ENCODE measurements at places on chromosomes 6 and 20. TPM values are rescaled to one million over a fixed set of nuclear protein-coding genes. Genes with fewer than 3 reads are reported as not detected.

DNA sequence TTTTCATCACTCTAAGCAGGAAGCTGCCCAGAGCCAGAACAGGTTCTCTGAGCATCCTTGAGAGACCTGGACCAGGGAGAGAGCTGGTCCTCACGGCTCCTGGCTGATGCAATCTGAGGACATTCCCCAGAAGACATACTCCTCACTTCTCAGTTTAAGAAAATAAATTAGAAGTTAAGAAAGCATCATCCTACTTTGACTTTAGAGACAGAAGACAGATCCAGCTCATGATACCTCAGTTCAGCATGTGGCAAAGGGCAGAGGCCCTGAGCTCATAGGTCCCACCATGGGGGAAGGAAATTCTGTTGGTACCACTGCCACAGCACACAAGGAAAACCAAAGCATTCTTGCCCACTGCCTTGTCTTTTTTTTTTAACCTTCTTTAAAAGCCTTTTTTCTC is 378.1 kb upstream of the JARID2 start:
- no peak for DNase-seq

- DNase-seq = peak; percentile 94
Observed at GRCh38 chr6:2876210-2877056, 26.7 kb downstream of the SERPINB9 start.

MICB gene
- total RNA-seq = 14.5 TPM

- DNase-seq = no peak
Observed at GRCh38 chr6:139926711-139927110, 552.3 kb upstream of the CITED2 start.

IL20RA gene
- total RNA-seq = 0.48 TPM

- DNase-seq = no peak
Observed at GRCh38 chr20:21378259-21378658, 19.1 kb downstream of the NKX2-4 start.

NEURL2 gene
- 3.4 TPM for total RNA-seq

TCP11 gene
- total RNA-seq = 0.41 TPM

All from glomerular endothelial cell (primary cell).